ENCODE measurements at places on chromosomes 6 and 20. TPM values are rescaled to one million over a fixed set of nuclear protein-coding genes. Genes with fewer than 3 reads are reported as not detected.

- H3K4me1 ChIP-seq: no peaks in the 10 kb centered on the region
- H3K4me3 ChIP-seq: no peak overlapping the region
- H3K27me3 ChIP-seq: no peaks in the 10 kb centered on the region
- peak; percentile 64 for DNase-seq
Observed at GRCh38 chr6:137740967-137741761, 125.9 kb upstream of the TNFAIP3 start.

DNA sequence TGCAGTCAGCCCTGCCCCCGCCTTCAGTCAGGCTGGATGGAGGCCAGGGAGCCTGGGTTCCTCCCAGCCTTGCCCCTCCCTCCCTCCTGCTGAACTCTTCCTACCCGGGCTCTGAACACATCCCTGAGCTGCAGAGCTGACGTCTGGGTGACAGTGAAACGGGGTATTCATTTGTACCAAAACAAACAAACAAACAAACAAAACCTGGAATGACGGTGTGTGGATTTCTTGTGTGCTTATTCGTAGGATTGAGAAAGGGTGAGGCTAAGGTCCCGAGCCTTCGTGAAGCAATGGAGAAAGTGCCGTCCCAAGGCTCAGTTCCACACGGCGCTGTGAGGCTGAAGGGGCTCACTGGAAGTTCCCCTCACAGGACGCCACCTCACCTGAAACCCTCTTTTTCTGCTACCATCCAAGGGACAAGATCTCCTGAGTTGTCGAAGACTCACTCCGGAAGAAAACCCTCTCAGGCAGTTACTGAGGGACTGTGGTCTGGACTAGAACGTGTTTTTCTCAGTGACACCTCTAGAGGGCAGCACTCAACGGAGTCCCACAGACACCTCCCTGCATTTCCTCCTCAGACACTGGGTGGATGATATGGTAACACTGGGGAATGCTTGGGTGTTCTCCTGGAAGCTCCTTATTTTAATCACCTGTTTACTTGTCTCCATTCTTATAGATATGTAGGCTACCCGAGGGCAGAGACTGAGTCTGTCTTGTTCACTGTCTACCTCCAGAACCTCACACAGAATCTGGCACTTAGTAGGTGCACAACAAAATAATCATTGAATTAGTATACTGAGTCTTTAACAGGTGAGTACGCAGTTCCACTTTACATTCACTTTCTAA is 27.3 kb downstream of the GSTA3 start:
- no peaks in the 10 kb centered on the region for H3K27me3 ChIP-seq
- H3K27ac ChIP-seq: no peak overlapping the region
- H3K4me3 ChIP-seq: peak overlapping the region; percentile 41
- peak; percentile 85 for DNase-seq
- no peaks in the 10 kb centered on the region for H3K36me3 ChIP-seq

- no peaks in the 10 kb centered on the region for H3K4me1 ChIP-seq
- H3K27ac ChIP-seq: no peak overlapping the region
- H3K36me3 ChIP-seq: no peaks in the 10 kb centered on the region
- no peak for DNase-seq
- no peaks in the 10 kb centered on the region for H3K27me3 ChIP-seq
Observed at GRCh38 chr6:108902382-108902792, 54.2 kb downstream of the ARMC2 start.

- no peaks in the 10 kb centered on the region for H3K27me3 ChIP-seq
- no peak for DNase-seq
- peaks cover 14% of the 10 kb centered on the region for H3K4me1 ChIP-seq
- H3K4me3 ChIP-seq: no peak overlapping the region
Observed at GRCh38 chr6:3176562-3177355, 19.4 kb upstream of the TUBB2A start.

- H3K27ac ChIP-seq: no peak overlapping the region
- H3K4me3 ChIP-seq: no peak overlapping the region
- no peaks in the 10 kb centered on the region for H3K4me1 ChIP-seq
Observed at GRCh38 chr6:139204978-139205377, 70.1 kb downstream of the HECA start.

- no peaks in the 10 kb centered on the region for H3K36me3 ChIP-seq
- H3K27ac ChIP-seq: no peak overlapping the region
- no peak for DNase-seq
- H3K27me3 ChIP-seq: no peaks in the 10 kb centered on the region
Observed at GRCh38 chr6:10341605-10342004, 73.3 kb downstream of the TFAP2A start.

DNA sequence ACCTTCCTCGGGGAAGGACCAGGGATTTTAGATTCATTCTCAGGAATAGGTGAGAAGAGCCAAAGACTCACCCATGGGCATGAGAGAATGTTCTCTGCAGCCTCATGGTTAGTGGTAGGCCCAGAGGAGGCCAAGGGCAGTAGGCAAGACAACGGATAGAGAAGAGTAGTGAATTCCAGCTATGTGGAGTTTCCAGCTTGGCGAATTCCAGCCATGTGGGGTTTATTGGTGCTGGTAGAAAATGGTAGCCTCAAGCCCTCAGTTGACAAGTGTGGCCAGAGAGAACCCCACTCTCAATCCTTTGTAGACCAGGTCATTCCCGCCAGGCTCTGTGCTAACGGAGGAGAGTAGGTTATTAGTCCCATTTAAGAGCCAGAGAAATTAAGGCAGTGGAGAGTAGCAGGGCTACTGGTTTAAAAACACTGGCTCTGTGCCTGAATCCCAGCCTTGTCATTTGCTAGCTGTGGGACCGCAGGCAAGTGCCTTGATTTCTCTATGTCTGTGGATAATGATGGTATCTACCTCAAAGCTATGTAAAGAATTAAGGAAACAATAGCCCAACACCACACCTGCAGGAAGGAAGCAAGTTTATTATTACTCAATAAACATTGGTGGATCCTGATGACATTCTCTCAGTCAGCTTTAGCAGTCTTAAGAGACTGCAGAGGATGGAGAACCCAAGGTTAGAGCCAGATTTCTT is 2.0 kb upstream of the SLC9A8 start:
- no peak for DNase-seq
- no peak overlapping the region for H3K4me3 ChIP-seq
- H3K27ac ChIP-seq: no peak overlapping the region
- peaks cover 13% of the 10 kb centered on the region for H3K4me1 ChIP-seq
- H3K36me3 ChIP-seq: no peaks in the 10 kb centered on the region
- H3K27me3 ChIP-seq: no peaks in the 10 kb centered on the region

GRCh38 chr20:5510446-5510845 is 193.7 kb upstream of the PROKR2 start:
- H3K27me3 ChIP-seq: no peaks in the 10 kb centered on the region
- DNase-seq: peak; percentile 67
- no peaks in the 10 kb centered on the region for H3K4me1 ChIP-seq
- H3K27ac ChIP-seq: no peak overlapping the region
- H3K4me3 ChIP-seq: no peak overlapping the region
- H3K36me3 ChIP-seq: no peaks in the 10 kb centered on the region

- H3K4me1 ChIP-seq: no peaks in the 10 kb centered on the region
- no peaks in the 10 kb centered on the region for H3K27me3 ChIP-seq
- no peaks in the 10 kb centered on the region for H3K36me3 ChIP-seq
- H3K27ac ChIP-seq: no peak overlapping the region
- DNase-seq: no peak
- no peak overlapping the region for H3K4me3 ChIP-seq
Observed at GRCh38 chr6:33336495-33336894, 19.0 kb upstream of the ZBTB22 start.

- no peak overlapping the region for H3K27ac ChIP-seq
- H3K36me3 ChIP-seq: no peaks in the 10 kb centered on the region
- H3K4me1 ChIP-seq: no peaks in the 10 kb centered on the region
Observed at GRCh38 chr20:16412906-16413305, 160.3 kb downstream of the KIF16B start.

PAK5 gene
- total RNA-seq: 1.1 TPM

DNA sequence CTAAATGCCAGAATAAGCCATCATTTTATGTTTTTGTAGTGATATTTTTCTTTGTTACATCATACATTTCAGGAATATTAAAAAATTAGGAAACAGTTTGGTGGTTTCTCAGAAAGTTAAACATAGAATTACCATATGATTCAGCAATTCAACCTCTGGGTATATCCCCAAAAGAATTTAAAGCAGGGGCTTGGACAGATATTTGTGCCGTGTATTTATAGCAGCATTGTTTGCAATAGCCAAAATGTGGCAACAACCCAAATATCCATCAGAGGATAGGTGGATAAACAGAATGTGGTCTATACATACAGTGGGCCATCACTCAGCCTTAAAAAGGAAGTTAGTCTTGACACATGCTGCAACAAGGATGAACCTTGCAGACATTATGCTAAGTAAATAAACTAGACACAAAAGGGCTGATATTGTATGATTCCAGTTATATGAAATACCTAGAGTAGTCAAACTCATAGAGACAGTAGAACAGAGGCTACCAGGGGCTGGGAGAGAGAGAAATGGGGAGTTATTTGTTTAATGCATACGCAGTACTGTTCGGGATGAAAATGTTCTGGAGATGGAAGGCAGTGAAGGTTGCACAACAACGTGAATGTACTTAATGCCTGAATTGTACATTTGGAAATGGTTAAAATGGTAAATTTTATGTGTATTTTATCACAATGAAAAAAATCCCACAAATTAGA is 18.9 kb upstream of the TRAF3IP2 start:
- 0 out of 2 replicates have a peak, but pooled peaks cover 4% of the 10 kb centered on the region for H3K4me1 ChIP-seq
- H3K27me3 ChIP-seq: no peaks in the 10 kb centered on the region
- H3K27ac ChIP-seq: no peak overlapping the region
- no peaks in the 10 kb centered on the region for H3K36me3 ChIP-seq
- DNase-seq: no peak

HCK gene
- total RNA-seq: 1.2 TPM

- no peaks in the 10 kb centered on the region for H3K27me3 ChIP-seq
- no peak for DNase-seq
- no peak overlapping the region for H3K4me3 ChIP-seq
- H3K27ac ChIP-seq: no peak overlapping the region
Observed at GRCh38 chr6:106847116-106847515, 127.4 kb downstream of the CD24 start.

TPD52L2 gene
- 104 TPM for total RNA-seq

Data from GM23338 (cell line).